ENCODE measurements at places on chromosomes 6 and 20.

DNA sequence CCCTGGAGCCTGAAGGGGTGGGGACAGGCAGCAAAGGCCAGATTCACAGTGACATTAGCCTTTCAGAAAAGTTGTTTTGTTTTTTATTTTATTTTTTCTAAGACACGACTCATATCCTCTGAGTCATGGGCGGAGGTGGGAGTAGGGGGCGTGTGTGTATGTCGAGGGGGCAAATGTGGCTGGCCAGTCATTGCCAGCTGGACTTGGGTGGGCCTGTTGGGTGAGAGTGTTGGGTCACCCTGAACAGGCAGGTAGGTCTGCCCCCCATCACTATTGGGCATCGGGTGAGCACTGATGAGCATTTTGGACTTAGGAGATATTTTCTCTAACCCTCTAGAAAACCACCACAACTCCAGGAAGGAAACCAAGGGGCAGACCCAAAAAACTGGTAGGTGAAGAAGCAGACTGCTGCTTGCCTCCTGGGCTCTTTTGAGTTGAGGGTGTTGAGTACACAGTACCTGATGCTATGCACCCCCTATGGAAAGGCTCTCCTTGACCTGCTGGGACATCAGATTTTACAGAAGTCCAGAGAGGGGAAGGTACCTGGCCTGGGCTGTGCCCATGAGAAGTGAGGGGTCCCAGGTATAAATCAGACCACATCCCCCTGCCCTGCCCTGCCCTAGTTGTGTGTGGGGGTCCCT is 5.6 kb downstream of the SMIM29 start:
- DNase-seq, result no peak

DNA sequence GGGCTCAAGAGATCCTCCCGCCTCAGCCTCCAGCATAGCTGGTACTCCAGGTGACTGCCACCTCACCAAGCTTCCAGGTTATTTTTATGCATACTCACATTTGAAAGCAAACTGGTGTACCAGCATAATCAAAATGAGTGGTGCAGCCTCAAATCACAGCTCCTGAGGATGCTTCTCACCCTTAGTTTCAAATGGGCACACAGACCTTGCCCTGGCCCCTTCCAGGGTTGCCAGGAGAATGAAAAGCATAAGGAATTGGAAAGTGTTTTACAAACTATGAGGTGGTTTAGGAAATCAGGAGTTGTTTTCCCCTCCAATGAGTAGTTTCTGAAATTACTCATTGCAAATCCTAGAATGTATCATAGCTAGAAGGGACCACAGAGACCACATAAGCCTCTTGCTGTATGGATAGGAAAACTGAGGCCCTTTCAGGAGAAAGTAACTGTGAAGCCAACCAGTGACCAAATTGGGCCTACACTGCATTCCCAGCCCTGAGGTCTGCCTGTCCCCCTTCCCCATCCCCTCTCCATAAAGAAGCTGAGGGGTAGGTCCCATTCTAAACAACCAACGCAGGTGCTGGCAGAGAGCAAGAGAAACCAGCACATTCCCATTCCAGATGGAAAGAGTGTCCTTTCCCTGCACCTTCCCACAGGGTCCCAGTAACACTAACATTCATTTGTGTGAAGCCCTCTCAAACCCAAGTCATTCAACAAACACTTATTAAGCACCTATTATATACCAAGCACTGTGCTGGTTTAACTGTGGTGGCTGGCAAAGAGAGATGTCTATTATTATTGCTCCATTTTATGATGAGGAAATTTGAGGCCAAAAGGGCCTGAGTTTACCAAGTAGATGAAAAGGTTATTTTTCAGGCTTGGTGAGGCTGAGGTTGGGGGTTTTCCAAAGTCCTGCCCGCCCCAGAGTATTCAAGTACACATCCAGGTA is 2.1 kb upstream of the E2F1 start:
- DNase-seq, result no peak

- DNase-seq, result no peak
Measured at GRCh38 chr20:9838035-9838377, 870 bp downstream of the PAK5 start.

GRCh38 chr6:28748192-28748591 is 175.6 kb downstream of the TRIM27 start:
- no peak for DNase-seq

DNA sequence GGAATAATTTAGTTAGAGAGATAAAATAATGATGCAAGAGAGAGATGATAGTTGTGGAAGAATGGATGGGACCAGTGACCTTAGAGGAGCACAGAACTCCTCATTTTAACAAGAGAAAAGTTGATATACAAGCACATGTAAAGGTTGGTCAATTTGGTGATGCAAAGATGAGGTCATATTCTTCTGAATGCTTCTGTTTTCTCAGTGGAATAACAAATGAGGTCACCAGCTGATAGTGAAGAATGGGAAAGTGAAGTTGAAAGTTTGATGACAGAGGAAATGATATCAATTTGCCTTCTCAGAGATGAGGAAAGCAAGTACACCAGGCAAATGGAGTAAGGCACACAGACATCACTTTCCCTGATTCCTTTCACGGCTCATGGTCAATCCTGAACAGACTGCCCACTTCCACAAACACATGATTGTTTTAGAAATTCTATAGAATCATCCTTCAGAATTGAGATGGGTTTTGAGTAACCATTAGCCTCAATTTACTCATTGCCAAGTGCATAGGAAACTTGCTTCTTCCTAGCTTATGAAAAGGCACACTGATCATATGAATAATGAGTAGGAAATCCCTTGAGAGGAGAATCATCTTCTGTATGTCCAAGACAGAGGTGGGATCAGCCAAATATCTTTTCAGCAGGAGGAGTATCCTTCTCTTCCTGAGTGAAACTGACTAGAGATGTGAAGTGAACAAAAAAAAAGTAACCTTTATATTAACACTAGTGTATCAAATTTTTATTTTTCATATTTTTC is 82.4 kb upstream of the TCF21 start:
- no peak for DNase-seq
